ENCODE measurements at places on chromosomes 3 and 15.

DNA sequence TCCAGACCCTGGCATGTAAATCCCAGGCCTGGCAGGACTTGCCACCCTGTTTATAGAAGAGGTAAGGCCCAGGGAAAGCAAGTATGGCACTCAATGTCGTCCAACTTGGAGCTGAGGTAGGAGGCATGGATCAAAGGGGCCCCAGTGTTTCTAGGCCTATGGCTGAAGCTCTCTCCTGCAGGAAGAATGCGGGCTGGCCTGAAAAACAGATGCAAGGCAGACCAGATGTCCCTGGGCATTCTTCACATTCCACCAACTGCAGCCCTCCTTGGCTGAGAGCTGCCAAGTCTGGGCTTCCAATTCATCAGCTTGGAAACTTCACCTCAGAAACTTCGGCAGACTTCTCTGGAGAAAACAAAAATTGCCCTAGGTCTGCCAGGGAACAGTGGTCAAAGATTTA is 22.2 kb downstream of the MESD start:
- H3K27me3 ChIP-seq = no peaks in the 10 kb centered on the region
- no peaks in the 10 kb centered on the region for H3K36me3 ChIP-seq
- peaks cover 22% of the 10 kb centered on the region for H3K4me1 ChIP-seq
- H3K4me3 ChIP-seq = no peak overlapping the region

GRCh38 chr3:67635257-67635656 is 19.2 kb downstream of the SUCLG2 start:
- H3K27ac ChIP-seq = no peak overlapping the region
- peaks cover 9% of the 10 kb centered on the region for H3K4me1 ChIP-seq
- no peaks in the 10 kb centered on the region for H3K27me3 ChIP-seq
- DNase-seq = no peak

DNA sequence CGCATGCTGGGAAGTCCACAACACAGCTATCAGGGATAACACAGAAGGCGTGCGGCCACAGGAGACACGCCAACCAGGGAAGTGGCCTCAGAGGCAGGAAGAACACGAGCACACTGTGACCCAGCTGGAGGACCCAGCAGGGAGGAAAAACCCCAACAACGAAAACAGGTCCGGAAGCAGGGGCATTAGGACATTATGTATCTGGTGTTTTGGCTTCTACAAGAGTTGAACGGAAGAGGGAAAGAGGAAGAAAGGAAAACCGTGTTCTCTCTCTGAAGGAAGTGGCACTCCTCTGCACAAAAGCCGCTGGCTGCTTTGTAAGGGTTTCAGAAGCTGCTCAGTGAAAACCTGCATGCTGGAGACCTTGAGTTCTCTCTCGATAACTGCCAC is 61.8 kb downstream of the HACD2 start:
- H3K27ac ChIP-seq = no peak overlapping the region
- no peak for DNase-seq
- no peak overlapping the region for H3K4me3 ChIP-seq
- no peaks in the 10 kb centered on the region for H3K4me1 ChIP-seq

GRCh38 chr3:195185583-195185982 is 85.4 kb downstream of the XXYLT1 start:
- H3K4me3 ChIP-seq = no peak overlapping the region
- DNase-seq = no peak
- H3K27ac ChIP-seq = no peak overlapping the region
- H3K27me3 ChIP-seq = no peaks in the 10 kb centered on the region

- peaks cover 11% of the 10 kb centered on the region for H3K4me1 ChIP-seq
- no peaks in the 10 kb centered on the region for H3K36me3 ChIP-seq
- DNase-seq = no peak
- H3K4me3 ChIP-seq = no peak overlapping the region
- H3K27ac ChIP-seq = no peak overlapping the region
Measured at GRCh38 chr3:35744419-35744818, 105.1 kb downstream of the ARPP21 start.

- DNase-seq = no peak
- no peaks in the 10 kb centered on the region for H3K36me3 ChIP-seq
- no peak overlapping the region for H3K4me3 ChIP-seq
- H3K4me1 ChIP-seq = peaks cover 3% of the 10 kb centered on the region
Measured at GRCh38 chr3:143201045-143201444, 81.5 kb downstream of the CHST2 start.

GRCh38 chr3:23747841-23748240 is 57.9 kb upstream of the UBE2E1 start:
- H3K36me3 ChIP-seq = no peaks in the 10 kb centered on the region
- H3K27me3 ChIP-seq = peaks cover 24% of the 10 kb centered on the region

DNA sequence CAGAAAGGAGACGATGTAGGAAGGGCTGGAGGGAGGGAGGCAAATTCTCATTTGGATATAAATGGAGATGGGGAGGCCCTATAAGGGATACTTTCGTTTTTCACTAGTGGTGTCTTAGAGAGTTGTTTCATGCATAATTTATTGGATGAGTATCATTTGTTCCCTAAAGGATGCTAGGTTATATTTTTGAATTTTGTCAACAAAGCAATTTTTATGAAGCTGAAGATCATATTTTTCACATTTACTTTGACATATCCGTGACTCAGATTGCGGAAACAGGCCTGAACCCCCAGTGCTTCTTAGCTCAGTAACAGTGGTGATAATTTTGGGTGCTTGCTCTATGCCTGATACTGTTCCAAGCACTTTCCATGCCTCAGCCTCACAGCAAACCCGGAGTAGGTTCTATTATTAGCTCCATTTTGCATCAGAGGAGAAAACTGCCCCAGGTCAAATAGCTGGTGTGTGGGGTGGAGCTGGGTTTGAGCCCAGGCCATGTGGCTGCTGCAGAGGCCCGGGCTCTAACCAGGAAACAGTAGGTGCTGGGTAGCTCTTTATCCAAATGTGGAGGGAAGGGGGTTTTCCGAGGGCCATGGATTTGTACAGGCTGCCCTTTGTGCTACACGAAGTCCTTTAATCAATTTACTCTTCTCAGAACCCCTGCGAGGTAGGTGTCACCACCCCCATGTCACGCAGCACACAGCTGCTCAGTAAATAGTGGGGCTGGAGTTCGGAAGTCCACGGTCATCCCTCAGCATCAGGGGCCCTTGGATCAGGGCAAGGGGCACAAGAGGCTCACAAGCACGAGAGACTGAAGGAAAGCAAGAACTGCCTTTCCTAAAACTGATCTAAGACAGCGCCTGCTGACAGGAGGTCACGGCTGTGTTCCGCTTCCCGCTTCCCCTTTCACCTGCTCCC is 99.1 kb downstream of the SLC49A4 start:
- no peaks in the 10 kb centered on the region for H3K27me3 ChIP-seq
- no peaks in the 10 kb centered on the region for H3K36me3 ChIP-seq
- peaks cover 3% of the 10 kb centered on the region for H3K4me1 ChIP-seq
- DNase-seq = no peak
- H3K4me3 ChIP-seq = no peak overlapping the region

DNA sequence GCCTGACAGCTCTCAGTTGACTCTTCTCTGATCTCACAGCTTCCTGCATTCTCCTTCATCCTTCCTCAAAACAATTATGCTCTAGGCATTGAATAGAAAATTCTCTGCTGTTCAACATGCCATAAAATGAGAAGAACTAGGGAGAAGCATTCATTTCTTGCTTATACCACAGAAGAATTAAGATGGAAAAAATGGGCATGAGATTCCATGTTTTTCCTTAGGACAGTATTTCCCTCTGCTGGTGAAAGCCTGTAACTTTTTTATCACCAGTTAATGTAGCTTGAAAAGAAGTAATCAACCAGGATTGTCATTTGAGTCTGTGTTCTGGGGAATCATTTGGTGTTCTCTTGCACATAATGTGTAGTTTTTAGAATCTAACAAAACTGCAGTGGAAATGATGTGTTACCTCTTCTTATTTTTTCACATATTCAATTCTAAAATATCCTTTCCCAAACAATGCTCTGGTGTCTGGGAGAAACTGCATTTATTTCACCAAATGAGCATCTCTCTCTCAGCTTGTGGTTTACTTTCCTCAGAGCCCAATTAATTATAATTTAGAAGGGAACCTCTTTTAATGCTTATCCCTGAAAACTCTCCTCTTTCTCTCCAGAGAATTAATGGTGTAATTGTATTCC is 92.8 kb upstream of the DCBLD2 start:
- H3K4me1 ChIP-seq = no peaks in the 10 kb centered on the region
- H3K27me3 ChIP-seq = no peaks in the 10 kb centered on the region
- no peak for DNase-seq
- H3K27ac ChIP-seq = no peak overlapping the region

DNA sequence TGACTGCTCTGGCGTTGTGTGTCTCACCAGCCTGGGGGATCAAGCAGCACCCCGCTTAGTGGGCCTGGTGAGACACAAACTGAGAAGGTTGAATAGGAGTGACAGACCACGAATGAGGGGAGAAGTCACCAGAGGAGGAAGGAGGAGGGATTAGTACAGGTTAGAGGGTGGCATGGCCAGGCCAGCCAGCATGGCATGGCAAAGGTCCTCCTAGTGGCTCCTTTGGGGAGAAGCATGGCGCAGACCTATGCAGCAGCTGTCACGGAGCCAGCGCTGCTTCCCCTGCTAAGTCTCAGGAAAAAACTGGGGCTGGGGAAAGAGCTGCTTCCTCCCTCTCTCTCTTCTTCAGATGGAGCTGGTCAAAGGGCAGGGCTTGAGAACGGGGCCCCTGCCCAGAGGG is 48.6 kb downstream of the ZDHHC3 start:
- H3K36me3 ChIP-seq = peaks cover 8% of the 10 kb centered on the region
- DNase-seq = no peak
- no peaks in the 10 kb centered on the region for H3K4me1 ChIP-seq
- no peak overlapping the region for H3K27ac ChIP-seq
- H3K4me3 ChIP-seq = no peak overlapping the region
- H3K27me3 ChIP-seq = no peaks in the 10 kb centered on the region

DNA sequence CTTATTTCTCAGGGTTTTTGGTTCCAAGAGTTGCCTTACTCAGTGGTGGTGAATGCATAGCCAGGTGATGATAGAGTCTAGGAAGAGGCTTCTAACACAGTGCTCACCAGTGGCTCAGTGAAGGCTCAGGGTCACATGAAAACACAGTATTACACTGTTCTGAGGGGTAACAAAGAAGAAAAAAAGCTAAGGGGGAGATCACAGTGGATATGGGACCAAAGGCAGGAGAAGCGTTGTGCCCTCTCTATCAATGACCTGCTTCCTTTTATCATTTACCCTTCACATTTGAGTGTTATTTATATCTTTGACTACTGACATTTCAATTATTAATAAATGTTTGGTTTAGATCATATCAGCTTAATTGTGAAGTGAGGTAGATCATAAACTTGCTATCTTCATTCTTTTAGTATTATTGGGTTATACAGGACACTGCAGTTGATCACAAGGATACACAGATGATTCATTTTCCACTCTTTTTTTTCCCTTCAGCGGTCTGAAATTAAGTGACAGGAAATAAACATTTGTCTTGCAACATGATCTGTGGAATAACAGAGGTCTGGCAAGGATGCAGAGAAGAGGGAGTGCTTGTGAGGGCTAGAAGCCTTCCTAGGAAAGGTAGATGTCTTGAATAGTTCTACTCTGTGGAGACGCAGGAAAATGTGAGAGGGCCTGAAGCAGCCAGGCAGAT is 171.7 kb downstream of the C3orf38 start:
- H3K4me1 ChIP-seq = no peaks in the 10 kb centered on the region
- H3K27ac ChIP-seq = no peak overlapping the region
- no peak overlapping the region for H3K4me3 ChIP-seq
- no peak for DNase-seq
- H3K36me3 ChIP-seq = no peaks in the 10 kb centered on the region

- no peak overlapping the region for H3K4me3 ChIP-seq
- H3K4me1 ChIP-seq = peaks cover 2% of the 10 kb centered on the region
- DNase-seq = no peak
- H3K36me3 ChIP-seq = no peaks in the 10 kb centered on the region
- H3K27ac ChIP-seq = no peak overlapping the region
Measured at GRCh38 chr15:32864051-32864450, 146.2 kb downstream of the GREM1 start.

GRCh38 chr3:38669668-38670067 is 20.2 kb upstream of the SCN5A start:
- H3K27me3 ChIP-seq = no peaks in the 10 kb centered on the region
- H3K27ac ChIP-seq = no peak overlapping the region
- no peak overlapping the region for H3K4me3 ChIP-seq
- no peaks in the 10 kb centered on the region for H3K4me1 ChIP-seq
- DNase-seq = no peak
- H3K36me3 ChIP-seq = no peaks in the 10 kb centered on the region

- H3K4me1 ChIP-seq = peaks cover 3% of the 10 kb centered on the region
- no peak overlapping the region for H3K27ac ChIP-seq
- H3K27me3 ChIP-seq = no peaks in the 10 kb centered on the region
- no peak overlapping the region for H3K4me3 ChIP-seq
Measured at GRCh38 chr3:141306922-141307321, 61.4 kb upstream of the ZBTB38 start.

DNA sequence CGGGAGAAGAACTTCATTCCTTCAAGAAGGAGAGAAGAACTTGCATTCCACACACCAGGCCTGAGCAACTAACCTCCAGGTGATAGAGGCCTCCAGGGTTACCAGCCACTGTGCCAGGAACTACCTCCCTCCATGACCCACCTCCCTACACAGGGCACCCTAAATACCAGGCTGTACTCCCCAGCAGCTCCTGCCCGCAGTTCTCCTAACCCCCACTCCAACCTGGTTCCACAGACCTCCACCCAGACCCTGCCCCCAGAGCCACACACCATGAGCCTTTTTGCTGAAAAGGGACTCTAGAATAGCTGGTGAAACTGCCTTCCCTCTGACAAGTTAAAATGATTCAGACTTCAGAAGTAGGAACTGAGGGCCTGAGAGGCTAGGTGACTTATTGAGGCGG is 8.2 kb downstream of the IGDCC3 start:
- no peaks in the 10 kb centered on the region for H3K27me3 ChIP-seq
- H3K36me3 ChIP-seq = peaks cover 4% of the 10 kb centered on the region
- H3K4me1 ChIP-seq = peaks cover 24% of the 10 kb centered on the region
- DNase-seq = no peak

GRCh38 chr3:100045696-100046095 is 68.6 kb downstream of the FILIP1L start:
- no peaks in the 10 kb centered on the region for H3K36me3 ChIP-seq
- no peak overlapping the region for H3K27ac ChIP-seq
- H3K27me3 ChIP-seq = no peaks in the 10 kb centered on the region
- DNase-seq = peak; percentile 13
- peaks cover 6% of the 10 kb centered on the region for H3K4me1 ChIP-seq

DNA sequence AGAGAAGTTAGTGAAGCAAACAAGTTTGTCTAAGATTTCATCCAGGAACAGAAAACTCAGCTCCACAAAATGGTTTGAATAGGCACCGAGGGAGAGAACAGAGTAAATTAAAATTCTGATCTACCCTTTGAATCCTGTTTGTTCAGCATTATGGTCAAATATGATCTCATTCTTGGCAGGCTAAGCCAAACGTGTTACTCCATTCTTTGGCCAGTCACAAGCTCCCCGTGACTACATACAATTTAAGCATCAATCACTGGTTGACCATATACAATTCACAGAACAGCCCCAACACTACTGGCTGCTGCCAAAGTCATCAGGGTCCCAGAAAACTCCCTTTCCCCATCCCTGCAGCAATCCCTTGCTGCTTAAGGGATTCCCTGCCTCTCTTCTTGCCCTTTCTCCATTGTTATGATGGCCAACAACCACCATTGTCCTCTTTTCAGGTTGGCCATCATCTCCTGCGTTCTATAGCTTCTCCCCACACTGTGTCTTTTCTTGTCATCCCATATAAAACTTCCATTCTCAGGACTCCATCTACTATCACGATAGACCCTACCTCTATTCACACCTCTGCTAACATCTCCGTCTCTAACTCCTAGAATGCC is 46.3 kb downstream of the GOLIM4 start:
- no peak for DNase-seq
- no peaks in the 10 kb centered on the region for H3K27me3 ChIP-seq
- H3K27ac ChIP-seq = no peak overlapping the region
- H3K4me1 ChIP-seq = no peaks in the 10 kb centered on the region
- H3K36me3 ChIP-seq = no peaks in the 10 kb centered on the region
- no peak overlapping the region for H3K4me3 ChIP-seq

GRCh38 chr15:36603987-36604386 is 24.6 kb downstream of the CDIN1 start:
- no peak for DNase-seq
- H3K4me1 ChIP-seq = peaks cover 10% of the 10 kb centered on the region
- no peak overlapping the region for H3K4me3 ChIP-seq
- no peaks in the 10 kb centered on the region for H3K36me3 ChIP-seq
